ENCODE measurements at places on chromosomes 6 and 20.
A peak's percentile ranks its signal among the peaks of the same experiment; 100 is the strongest.

DNA sequence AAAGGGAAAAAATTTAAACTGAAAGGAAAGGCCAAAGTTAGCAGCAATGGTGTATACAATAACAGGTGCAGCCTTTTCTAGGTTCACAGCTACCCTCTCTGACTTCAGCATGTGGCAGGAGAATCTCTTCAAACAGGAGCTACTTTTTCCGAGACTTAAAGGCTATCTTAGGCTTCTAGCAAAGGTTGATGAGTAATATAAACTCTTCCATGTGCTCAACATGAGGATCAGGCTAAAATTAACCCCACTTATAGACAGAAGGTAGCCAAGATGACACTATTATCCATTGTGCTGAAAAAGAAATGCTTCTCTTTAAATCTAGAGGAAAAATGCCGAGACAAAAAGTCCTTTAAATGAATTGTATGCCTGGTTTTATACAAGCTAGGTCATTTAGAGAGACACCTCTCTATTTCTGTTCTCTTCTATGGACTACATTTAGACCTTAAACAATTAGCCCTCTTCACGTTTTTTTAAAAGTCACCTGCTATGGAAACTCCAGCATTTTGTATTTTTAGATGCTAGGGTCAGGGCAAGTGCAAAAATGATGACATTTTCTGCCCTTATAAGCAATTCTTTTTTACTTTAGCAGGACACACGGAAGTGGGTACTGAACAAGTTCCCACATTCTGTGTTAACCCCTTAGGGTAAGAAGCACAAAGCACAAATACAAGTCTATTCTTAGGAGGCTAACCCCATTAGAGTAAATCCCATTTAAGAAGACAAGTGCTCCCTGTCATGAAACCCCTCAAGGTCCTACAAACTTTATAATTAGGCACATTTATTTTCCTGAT, 216.8 kb upstream of the CITED2 start:
- DNase-seq = no peak

DNA sequence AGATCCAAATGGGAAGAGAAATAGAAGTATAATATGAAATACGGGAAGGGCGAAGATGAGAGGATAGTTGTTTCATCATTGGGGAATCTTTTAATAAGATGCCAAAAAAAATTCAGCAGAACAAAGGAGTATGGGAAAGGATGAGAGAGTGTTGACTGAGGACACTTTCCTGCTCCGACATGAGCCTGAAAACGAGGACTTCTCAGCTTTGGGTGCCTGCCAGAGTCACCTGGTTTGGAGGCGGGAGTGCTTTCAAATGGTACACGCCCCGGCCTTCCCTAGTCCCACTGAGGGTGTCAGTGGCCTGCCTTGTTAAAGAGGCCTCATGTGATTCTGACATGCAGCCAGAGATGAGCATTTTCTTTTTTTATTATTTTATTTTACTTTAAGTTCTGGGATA, 250.9 kb downstream of the ANKRD60 start:
- DNase-seq = no peak

DNA sequence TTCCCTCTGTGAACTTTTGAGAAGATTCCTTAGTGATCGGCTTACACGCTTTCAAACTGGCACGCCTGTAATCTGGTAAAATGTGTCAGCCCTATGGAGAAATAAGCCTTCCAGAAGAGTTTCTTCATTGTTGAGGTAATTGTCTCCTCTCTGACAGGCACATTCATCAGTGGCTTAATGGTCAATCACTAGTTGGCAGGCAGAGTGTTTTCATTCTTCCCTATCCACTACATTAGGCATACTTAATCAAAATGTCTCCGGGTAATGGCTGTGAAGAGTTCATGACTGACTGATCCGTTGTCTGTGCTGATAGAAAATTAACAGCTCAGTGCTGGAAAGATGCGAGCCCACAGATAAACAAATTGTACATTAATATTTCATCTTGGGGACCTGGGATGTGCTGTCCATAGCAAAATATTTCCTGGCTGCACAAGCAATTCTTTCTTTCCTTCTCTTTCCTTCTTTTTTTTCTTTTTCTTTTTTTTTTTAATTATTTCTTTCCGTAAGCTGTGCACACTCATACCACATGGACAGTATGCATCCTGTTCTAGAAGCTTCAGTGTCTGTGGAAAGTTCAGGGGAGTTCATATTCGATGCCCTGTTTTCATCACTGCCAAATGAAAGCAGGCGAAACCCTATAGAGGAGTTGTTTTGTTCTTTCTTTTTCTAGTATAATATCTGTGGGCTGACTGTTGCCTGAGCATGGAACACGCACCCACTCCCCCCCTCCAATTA, 31.4 kb downstream of the TSHZ2 start:
- no peak for DNase-seq

DNA sequence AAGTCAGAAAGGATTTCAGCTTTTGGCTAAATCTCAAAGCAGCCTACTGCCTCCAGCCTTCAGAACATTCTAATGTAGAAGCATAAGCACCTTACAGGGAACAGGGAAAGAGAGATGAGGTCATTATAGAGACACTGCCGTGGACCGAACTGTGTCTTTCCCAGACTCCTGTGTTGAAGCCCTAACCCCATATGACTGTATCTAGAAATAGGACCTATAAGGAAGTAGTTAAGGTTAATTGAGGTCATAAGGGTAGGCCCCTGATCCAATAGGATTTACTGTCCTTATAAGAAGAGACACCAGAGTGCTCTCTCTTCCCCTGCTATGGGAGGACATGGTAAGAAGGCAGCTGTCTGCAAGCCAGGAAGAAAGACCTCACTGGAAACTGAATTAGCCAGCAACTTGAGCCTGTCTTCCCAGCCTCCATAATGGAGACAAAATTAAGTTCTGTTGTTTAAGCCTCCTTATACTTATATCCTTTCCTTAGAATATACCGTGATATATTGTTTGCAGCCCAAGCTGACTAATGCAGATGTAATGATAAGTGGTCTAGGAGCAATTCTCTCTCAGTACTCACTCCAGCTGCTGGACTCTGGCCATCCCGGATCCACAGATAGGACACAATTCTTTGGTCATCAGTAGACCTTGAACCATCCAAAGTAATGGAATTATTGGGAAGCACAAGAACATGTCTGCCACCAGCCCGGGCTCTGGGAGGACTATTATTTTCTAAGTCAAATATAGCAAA, 71.4 kb downstream of the ALDH5A1 start:
- no peak for DNase-seq

- DNase-seq = no peak
These were observed 54.5 kb downstream of the DZANK1 start for GRCh38 chr20:18412221-18412901.

DNA sequence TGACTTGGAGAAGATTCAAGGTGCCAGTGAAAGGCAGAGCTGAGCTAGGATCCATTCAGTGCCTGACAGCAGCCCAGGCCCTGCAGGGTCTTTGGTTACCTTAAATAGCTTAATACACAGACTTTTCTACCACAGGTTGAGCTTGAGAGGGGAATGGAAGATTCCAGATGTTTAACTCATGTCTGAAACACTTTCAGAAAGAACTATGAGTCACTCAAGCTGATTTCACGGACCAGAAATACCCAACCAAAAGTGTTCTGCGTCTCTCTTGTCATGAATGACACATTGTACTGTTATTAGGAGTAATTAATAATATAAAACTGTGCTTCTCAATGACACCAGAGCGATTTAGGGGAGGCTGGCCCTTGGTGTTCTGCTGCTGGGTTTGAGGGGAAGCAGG, 6.4 kb upstream of the PMEPA1 start:
- DNase-seq = no peak

DNA sequence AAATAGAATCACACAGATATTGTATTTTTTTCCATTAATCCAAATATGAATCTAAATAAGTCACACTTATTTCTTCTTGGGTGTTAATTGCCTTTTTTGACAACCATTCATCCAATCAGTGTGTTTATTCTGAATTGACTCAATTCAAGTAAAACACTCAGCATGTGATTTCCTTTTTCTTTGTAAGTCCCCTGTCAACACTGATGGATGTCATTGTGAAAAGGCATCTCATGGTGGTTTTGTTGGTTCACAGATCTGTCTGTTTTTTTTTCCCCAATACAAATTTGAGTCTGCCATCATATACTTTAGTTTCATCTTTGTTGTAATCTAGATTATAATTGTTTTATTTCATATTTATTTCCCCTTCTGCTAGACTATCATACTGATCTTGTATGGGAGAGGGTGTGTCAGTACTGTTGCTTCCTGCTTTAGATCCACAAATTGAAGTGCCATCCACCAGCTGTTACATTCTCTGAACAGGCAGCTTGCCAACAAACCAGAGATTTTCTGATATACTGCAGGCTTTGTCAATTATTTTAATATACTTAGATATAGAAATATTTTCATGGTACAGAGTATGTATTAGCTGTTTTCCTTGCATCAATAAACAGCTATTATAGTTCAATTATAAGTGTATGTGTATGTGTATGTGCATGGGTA, 64.2 kb upstream of the FLRT3 start:
- peak; percentile 68 for DNase-seq

DNA sequence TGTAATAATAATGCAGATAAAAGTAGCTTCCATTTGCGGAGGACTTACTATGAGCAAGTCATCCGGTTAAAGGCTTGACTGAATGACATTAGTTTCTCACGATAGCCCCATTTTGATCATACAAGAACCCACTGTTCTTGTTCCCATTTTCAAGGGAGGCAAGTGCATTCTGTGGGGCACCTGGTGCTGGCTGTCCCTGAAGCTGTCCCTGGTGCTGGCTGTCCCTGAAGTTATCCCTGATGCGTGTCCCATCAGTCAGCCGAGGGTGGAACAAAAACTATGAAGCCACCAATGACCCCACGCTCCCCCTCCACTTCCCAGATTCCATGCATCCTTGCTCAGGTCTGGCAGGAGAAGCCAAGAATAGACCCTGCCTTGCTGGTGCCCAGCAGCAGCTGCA, 95.3 kb downstream of the EDN3 start:
- no peak for DNase-seq

GRCh38 chr6:17381424-17382147, 11.8 kb upstream of the CAP2 start:
- no peak for DNase-seq

GRCh38 chr20:44407402-44408184, 52.1 kb downstream of the HNF4A start:
- no peak for DNase-seq

- DNase-seq = no peak
These were observed 36.1 kb downstream of the ELOVL2 start for GRCh38 chr6:11007715-11008608.

GRCh38 chr6:49784272-49784671, 2.8 kb downstream of the PGK2 start:
- no peak for DNase-seq

DNA sequence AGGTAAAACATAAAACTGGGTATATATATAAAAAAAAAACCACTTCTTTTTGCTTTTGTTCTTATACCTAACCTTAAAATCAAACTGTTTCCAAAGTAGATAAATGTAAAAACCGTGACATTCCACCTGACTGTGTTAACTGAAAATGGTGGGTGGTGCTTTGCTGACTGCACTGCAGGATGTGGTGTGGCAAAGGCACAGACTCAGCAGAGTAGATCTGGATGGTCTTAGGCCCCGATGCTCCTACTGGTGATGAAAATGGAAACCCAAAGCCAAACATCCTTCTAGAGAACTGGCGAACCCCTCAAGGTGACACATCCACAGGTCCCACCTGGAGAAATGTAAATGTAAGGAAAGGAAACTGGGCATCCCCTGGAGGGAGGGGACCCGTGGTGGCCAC, 8.9 kb downstream of the TGIF2 start:
- no peak for DNase-seq

GRCh38 chr6:46530896-46531295, 39.6 kb upstream of the RCAN2 start:
- no peak for DNase-seq

DNA sequence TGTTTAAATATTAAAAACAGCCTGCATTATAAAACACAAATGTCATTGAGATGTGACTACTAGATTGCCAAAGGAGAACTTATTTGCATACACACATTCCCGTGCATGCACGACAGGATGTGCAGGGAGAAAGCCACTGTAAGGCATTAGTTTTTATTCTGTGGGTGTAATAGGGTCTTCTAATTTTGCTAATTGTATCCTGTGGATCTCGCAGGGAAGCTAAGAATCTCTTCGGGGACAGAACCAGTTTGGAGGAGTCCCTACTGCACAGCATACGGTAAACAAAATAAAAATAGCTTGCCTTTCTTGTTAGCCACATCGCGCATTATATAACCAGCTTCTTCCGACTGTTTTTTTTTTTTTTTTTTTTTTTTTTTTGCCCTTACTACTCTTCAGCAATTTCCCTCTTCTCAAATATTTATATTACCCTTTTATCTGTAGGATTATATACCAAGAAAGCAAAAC, 2.0 kb downstream of the ATXN1 start:
- DNase-seq = no peak
